Naive thymus-derived CD8-positive, alpha-beta T cell (primary cell): ENCODE measurements at places on chromosomes 5 and 9.

DNA sequence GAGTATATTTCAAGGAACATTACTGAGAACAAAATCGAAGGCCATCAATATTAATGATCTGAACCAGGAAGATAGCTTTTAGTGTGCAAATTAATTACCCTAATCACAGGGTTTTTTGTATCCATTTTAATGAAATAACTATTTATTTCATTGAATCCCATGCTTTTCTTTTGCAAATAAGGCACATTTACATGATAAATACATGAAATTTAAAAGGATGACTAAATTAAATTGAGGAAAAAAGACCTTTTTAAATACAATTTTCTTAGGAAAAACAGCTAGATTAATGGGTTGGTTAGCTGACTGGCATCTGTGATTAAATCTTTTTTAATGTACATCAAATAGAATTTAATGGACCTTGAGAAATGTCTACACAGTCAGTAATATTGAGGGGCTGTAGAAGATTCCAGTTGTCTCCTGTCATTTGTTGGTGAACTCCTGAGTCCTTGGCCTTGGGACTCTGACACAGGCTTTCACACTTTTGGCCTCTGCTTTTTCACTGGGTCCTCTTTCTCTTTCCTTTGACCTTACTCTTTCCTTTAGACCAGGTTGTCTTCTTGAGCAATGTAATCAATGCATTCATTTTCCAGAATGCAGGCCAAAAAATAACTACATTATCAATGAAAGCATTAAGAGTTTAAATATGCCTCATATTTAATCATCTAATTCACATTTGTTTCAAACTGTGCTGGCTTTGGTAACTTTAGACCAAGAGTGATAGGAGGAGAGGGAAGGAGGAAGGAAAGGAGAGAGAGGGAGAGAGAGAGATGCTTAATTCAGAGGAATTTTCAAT lies 511.5 kb downstream of the ZNF608 start:
- no peak for DNase-seq

GRCh38 chr5:14684757-14685156 lies 20.2 kb downstream of the OTULIN start:
- DNase-seq: no peak

DNA sequence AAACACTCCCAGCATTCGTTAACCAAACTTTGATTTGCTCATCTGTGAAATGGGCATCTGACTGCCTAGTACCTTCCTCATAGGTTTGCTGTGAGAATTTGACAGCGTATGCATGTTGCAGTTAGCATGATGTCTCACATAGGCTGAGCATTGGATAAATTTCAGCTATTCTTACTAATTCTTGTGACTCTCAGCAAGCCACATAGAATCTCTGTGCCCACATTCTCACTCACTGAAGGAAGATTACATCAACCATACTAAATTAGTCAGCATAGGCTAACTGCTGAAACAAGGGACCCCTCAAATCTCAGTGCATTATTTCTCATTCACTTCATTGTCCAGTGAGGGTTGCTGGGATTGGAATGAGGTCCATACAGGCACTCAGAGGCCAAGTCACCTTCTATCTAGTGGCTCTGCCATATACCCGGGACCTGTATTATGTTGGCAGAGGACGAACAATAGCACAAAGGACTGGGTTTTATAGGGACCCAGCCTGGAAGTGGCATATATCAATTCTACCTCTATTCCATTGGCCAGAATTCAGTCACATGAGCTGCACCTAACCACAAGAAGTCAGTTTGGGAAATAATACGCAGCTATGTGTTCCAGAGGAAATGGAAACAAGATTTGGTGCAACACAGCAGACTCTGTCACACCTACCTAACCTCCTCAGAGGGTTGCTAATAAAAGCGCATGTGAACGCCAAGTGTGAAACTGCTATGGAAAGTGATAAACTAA lies 4.2 kb upstream of the PTGER4 start:
- DNase-seq: no peak

DNA sequence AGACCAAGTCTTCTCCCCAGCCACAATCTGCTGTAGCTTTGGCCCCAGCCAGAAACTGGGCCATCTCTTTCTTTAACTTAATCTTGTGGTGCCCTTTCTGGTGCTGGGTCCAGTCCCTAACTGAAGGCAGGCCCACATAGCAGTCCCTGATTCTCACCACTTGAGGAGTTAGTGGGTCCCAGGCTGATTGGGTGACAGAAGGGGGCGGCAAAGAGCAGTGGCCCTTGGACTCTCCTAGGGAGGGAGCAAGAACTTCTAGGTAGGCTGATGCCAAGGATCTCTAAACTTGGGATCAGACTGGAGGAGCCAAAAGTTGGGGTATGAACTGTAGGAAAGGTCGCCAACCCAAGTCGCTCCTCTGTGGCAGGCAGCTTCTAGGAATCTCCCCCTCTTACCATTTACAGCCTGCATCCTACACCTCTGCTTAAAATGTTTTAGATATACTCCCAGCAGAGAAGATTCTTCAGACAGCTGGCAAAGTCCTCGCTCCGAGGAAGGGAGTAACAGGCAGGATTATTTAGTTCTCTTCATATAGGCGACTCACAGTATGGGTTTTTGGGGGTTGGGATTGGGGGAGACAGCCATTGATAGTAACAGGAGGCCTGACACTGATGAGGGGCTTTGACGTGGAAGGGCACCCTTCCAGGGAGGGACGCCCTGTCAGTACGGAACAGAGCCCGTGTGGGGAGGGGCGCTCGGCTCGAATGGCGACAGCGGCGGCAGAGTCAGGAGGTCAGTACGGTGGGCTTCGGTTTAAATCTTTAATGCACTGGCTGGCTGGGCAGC lies 2.0 kb upstream of the CCL27 start:
- DNase-seq: peak; percentile 41

DNA sequence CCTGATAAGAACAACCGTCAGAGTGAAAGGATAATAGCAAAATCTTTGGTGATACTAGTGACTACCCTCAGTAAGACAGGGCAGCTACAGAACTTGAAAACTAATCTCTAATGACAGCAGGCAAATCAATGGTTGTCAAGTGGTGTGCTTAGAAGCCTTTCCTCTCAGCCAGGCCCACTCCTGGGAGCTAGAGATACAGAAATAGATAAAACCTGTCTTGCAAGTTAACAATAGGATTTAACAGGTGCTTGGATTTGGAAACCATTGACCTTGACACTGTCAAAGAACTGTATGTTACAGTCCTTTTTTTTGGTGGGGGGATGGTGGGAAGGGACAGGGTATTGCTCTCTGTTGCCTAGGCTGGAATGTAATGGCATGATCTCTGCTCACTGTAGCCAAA lies 118.6 kb downstream of the BASP1 start:
- DNase-seq: no peak
